ENCODE measurements at places on chromosomes 6 and 20.
A peak's percentile ranks its signal among the peaks of the same experiment; 100 is the strongest.

GRCh38 chr20:47220161-47220582 lies 136.3 kb downstream of the ZMYND8 start:
- DNase-seq: peak; percentile 52

GRCh38 chr20:50149481-50150254 lies 3.9 kb downstream of the PEDS1 start:
- DNase-seq: no peak

DNA sequence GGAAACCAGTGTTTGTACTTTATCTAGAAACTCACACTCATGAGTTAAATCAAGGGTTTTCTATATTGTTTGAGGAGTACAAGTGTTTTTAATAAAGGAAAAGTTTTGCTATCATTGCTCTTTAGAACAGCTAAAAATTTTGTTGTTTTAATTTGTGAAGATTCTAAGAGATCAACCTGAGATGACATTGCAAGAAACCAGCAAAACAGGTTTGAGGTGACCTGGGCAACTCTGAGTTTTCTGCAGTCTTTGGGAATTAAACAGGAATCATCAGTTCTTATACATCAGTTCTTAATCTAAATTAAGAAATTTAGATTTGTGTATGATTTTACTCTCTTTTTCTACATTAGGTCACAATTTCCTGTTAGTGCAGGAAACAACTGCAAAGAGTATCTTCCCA lies 114.5 kb downstream of the JAG1 start:
- DNase-seq: no peak

DNA sequence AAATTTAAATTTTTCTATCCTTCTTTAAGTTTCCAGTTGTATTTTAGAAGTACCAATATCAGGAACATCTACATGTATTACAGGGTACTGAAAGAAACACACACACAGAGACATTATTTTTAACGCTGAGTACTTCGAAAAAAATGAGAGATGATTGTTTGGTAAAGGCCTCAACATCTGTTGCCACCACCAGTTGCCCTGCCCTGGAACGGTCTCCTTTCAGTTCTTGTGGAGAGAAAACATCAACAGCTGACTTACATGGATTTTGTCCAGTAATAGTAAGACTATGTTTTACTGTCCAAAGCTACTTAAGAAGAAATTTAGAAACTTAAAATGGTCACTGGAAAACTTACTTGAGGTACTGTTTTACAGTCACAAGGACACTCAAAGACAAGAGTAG lies 16.7 kb downstream of the HMGCLL1 start:
- no peak for DNase-seq

DNA sequence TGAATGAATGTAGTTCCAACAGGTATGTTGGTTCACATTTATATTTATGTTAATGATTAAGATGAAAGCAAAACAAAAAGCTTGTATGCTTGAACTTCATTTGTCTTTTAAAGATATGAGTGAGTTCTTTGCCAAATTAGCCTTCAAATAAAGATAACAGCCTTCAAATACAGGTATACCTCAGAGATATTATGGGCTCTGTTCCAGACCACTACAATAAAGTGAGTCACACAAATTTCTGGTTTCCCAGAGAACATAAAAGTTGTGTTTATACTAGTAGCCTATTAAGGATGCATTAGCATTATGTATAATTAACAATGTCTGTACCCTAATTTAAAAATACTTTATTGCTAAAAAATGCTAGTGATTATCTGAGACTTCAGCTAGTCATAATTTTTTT lies 245.3 kb upstream of the MAN1A1 start:
- no peak for DNase-seq

DNA sequence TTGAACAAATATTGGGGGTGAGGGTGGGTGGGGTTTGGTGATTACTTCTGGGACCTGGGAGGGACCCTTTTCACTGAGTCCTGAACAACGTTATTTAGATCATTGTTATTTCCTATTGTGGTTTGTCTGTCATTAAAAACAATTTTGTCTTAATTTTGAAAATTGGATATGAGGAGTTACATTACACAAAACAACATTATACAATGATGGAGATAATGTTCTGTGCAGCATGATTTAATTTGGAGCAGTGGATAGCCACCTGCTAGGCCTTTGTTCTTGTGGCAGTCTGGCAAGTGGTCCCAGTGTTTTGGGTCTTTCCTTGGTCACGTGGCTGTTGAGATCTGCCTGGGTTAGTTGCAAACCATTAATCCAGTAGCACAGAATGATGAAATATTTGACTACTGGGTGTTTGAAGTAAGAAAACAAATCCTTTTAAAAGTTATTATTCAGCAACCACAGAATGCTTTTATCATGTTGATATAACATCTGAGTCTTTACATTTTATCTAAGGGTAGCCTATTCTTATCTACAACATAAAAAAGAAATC lies 172.8 kb downstream of the CDKAL1 start:
- peak; percentile 76 for DNase-seq

- no peak for DNase-seq
These were observed 227.9 kb downstream of the BCAS1 start for GRCh38 chr20:53842301-53843099.

DNA sequence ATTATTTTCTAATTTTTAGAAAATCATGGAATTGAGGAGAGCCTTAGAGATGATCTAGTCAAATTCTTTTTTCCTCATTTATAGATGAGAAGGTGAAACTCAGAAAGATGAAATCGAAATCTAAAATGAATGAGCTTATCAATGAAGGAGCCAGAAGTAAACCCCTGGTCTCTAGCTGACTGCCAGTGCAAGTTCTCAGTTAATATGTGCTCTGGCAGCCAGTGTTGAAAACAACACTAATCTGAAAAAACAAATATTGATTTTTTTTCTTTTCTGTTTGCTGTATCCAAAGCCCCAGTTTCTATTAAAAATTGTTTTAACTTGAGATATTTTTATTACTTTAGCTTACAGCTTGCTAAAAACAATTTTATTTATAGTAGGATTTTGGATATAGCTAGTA lies 21.5 kb upstream of the PBOV1 start:
- no peak for DNase-seq

DNA sequence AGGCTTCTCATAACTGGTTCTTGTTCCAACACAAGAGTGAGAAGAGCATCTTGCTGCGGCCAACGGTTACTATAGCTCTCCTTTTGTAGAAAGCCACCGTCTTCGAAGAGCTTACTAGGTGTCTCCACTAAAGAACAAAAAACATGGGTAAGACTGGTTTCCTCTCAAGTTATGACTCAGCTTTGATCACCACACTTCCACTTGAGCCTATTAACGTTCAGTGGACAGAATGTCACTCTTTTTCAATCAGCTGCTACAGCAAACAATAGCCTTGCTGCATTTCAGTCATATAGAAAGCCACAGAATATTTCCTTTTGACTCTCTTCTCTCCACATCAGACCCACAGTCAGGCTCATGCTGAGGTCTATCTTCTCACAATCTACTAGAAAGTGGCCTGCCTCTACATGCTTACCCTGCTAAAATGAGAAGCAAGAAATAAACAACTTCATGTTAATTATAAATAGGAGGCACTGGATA lies 243.5 kb upstream of the PREP start:
- no peak for DNase-seq

- peak; percentile 24 for DNase-seq
These were observed 70.9 kb downstream of the LCA5 start for GRCh38 chr6:79466207-79466834.

GRCh38 chr6:131949909-131950766 lies 1.0 kb downstream of the CCN2 start:
- DNase-seq: peak; percentile 42

DNA sequence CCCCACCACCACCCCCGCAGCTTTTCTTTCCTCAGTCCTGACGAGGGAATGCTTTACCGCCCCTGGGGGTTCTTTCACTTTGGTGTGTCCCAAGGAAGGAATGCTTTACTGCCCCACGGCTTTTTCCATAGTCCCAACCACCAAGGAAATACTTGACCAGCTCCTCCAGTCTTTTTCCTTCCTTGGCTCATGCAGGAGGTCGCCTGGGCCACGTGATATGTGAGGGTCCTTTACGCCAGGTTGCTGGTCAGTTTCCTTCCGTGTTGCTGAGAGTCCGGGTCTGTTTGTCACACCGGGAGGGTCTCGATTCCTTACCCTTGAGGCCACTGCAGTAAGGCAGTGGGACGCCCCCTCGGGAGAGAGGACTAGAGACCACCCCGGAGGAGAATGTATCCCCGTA lies 58.9 kb upstream of the CDH4 start:
- DNase-seq: no peak

- no peak for DNase-seq
These were observed 5.1 kb downstream of the RPL10A start for GRCh38 chr6:35473075-35473849.

DNA sequence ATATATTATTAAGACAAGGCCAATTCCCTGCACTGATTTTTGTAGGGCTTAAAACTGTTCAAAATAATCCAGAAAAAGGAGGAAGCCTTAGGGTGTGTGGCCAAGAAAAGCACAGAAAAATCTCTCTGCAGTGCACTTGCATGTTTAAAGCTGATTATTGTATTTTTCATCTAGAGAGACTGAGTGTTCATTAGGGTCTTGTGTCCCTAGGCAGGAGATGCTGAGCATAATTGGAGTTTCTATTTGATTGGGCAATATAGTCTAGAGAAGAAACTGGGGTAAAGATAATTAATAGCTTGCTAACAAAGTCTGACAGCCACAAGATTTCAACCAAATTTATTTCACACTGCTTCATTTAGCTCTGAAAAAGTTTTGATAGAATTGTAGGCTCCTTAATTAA lies 2.4 kb downstream of the FLRT3 start:
- peak; percentile 36 for DNase-seq

- DNase-seq: no peak
These were observed 46.6 kb upstream of the UST start for GRCh38 chr6:148700047-148700715.

DNA sequence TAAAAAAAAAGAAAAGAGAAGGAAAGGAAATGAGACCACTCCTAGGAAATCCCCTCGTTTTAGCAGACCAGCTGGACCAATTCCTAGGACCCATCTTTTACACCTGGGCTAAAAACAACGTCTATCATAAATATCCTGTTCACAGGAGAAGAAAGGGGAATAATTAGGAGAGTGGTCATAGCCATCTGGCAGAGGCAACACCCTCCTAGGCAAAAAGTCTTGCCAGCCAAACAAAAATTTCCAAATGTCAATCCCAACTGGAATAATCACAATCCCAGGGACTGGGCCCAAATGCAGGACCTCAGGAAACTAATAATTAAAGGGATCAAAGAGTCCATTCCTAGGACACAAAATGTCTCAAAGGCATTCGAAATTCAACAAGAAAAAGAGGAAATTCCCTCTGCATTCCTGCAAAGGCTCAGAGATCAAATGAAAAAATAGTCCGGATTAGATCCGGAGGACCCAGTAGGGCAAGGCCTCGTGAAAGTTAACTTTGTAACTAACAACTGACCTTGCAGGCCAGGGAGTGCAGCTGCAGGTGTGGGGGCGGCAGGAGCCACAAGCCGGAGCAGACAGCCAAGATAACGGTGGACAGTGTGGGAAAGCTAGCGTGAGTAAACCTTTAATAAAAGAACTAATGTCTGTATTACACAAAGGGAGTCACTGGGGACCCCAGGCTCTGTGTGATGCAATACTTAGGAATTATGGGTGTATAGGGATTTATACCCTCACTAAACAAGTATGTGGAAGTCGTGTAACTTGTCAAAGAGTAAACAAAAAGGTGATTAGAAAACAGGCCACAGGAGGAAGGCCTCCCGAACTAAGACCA lies 11.7 kb downstream of the LCA5 start:
- DNase-seq: no peak

DNA sequence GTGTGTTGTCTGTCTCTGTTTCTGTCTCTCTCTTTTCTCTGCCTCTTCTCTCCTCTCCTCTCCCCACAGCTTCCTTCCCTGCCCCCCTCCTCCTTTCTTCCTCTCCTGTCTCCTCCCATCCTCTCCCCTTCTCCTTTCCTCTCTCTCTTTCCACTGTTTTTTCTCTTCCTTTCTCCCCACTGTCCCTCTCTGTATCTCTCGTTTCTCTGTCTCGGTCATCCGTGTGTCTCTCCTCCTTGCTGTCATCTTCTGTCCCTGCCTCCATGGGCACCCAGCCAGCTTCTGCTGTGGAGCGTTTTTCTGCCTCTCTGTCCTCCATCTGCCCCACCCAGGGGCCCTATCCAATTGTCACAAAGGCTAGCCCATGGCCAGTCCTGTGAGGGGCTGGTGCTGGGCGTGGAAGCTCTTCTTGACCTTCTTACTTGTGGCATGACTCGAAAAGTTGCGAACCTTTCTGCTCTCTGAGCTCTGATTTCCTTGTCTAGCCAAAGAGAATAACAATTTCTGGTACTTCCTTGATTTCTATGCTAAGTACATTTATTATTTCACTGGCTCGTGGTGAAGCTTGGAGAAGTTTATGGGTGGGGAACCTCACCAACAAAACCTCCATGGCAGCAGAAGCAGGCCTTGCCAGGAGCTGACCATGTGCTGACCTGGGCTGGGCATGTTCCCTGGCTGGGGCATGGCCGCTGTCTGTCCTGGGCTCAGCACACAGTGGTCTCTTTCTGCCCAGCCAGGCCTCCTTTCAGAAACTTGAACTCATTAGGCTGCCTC lies 69.3 kb downstream of the CEBPB start:
- DNase-seq: no peak

GRCh38 chr6:10425975-10426780 lies 11.3 kb upstream of the TFAP2A start:
- DNase-seq: no peak

GRCh38 chr6:134647861-134648260 lies 302.0 kb downstream of the ALDH8A1 start:
- DNase-seq: no peak

- no peak for DNase-seq
These were observed 160.8 kb downstream of the PDE7B start for GRCh38 chr6:136012198-136012887.

DNA sequence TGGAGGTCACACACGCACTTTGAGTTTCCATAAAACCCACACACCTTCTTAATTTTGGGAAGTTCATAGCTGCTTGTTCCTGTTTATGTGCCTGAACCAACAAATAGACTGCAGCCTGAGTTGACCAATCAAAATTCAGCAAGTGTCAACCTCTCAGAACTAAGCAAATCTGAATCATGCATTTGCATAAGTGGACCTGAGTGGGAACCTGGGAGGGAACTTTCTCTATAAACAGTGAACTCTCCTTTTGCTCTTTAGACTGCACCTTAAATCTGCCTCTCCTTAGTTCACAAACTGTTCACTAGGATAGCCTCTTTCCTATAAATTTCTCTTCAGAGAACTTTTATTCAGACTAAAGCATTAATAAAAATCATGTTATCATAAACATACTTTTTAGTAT lies 37.9 kb downstream of the SLC17A1 start:
- no peak for DNase-seq

GRCh38 chr20:12893019-12893418 lies 115.8 kb upstream of the SPTLC3 start:
- DNase-seq: no peak

- no peak for DNase-seq
These were observed 232.7 kb upstream of the MOCS1 start for GRCh38 chr6:40166963-40167362.

- DNase-seq: no peak
These were observed 8.3 kb downstream of the SLC13A3 start for GRCh38 chr20:46642969-46643343.

DNA sequence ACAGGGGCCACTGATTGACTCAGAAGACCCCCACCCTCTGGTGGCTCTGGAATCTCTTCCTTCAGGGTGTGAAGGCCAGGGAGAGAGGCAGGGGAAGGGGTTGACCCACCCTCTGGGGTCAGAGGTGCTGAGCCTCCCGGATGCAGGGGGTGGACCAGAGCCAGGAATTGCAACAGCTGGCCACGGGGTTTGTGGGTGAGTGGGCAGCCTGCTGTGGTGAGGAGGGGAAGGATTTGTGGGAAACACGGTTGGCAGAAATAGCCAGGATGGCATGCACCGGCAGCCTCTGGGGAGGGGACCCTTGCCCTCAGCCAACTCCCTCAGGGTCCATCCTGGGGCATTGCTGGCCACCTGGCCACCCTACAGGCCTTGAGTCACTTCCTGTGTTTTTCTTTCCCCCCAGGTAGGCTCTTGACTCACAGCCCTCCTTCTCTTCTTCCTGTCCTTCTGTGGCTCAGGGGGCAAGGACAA lies 92.8 kb downstream of the MRPL14 start:
- DNase-seq: no peak

All from SK-N-DZ (cell line).